ENCODE measurements at places on chromosomes 16 and 17. TPM values are rescaled to one million over a fixed set of nuclear protein-coding genes. Genes with fewer than 3 reads are reported as not detected.
A peak's percentile ranks its signal among the peaks of the same experiment; 100 is the strongest.

- no peak for ATAC-seq
These were observed 24.2 kb upstream of the CMTM4 start for GRCh38 chr16:66720766-66721165.

DNA sequence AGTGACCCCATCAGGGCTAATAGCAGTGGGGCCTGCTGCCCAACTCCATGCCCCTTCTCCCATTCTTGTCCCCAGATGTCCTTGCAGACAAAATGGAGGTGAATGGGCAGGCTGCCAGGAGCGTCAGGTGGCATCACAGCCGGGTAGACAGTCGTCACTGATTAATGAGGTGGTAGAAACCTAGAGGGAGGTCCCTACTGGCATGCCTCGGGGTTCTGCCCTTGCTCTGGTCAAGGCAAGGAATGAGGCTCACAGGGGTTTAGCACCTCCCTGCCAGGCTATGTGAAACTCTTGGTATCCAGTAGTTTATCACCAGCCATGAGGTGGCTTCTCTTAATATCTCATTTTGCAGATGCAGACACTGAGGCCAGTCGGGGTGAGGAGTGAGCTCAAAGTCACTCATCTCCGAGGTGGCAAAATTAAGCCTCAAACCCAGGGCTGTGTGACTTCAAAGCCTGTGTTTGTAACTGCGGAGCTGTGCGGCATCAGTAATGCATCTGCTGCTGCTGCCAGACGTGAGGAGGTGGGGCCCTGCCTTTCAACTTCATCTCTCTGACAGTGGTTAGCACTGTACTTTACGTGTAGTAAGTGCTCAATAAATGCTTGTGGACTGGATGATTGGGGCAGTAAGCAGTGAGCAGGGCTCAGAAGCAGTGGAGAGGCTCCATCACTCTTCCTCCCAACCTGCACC, 21.3 kb downstream of the RAI1 start:
- no peak for ATAC-seq

DNA sequence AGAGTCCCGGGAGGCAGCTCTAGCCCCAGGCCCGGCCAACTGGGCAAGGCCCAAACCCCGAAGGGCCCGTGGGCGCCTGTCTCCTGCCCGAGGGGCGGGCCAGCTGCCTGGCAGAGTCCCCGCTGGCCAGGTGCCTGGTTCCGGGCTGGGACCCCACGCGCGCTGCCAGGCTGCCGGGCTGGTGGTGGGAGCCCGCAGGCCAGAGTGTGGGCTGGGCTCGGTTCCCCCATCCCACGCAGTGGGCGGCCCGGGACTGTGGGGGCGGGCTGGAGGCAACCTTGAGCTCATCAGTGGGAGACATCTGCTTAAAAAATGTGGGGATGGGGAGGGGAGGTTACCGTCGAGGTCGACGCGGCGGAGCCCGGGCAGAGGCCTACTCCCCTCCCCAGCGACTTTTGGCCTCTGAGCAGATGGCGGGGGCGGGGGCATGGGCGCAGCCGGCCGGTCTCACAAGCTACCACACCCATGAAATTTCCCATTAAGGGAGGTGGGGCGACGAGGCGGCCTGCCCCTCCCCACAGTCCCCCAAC, 176.4 kb upstream of the GSE1 start:
- ATAC-seq, result peak; percentile 80

- no peak for ATAC-seq
These were observed 19.6 kb downstream of the ATF7IP2 start for GRCh38 chr16:10405386-10405939.

DNA sequence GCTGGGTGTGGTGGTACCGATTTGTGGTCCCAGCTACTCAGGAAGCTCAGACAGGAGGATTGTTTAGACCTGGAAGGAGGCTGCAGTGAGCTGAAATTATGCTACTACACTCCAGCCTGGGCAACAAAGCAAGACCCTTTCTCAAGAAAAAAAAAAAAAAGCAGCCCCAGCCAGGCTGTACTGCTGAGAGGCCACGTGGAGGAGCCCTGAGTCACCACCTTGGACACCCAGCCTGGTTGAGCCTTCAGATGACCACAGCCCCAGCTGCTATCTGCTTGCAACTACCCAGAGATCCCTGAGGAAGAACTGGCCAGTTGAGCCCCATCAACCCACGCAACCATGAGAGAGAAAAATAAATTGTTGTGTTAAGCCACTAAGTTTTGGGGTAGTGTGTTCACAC, 23.6 kb upstream of the GPRC5C start:
- ATAC-seq, result peak; percentile 61

TAT gene
- total RNA-seq, result 0.07 TPM

ASPA gene
- not detected for total RNA-seq

DNA sequence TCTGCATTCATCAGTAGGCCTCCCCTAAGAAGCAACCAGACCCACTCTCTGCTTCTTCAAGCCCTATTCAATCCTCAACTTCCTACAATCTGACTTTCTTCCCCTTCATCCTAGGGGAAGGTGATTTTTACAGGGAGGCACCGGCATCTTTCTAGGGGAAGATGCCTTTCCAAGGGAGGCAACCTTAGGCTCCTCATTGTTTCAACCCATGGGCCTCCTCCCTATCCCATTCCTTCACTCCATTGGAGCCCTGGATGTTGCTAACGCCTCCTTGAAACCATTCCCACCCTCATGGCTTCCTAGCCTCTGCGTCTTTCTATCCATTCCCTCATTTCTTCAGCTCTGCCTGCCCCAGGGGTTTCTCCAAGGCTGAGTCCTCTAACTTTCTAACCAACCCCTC, 2.7 kb upstream of the CUEDC1 start:
- no peak for ATAC-seq

STX1B gene
- 20.9 TPM for total RNA-seq

DNA sequence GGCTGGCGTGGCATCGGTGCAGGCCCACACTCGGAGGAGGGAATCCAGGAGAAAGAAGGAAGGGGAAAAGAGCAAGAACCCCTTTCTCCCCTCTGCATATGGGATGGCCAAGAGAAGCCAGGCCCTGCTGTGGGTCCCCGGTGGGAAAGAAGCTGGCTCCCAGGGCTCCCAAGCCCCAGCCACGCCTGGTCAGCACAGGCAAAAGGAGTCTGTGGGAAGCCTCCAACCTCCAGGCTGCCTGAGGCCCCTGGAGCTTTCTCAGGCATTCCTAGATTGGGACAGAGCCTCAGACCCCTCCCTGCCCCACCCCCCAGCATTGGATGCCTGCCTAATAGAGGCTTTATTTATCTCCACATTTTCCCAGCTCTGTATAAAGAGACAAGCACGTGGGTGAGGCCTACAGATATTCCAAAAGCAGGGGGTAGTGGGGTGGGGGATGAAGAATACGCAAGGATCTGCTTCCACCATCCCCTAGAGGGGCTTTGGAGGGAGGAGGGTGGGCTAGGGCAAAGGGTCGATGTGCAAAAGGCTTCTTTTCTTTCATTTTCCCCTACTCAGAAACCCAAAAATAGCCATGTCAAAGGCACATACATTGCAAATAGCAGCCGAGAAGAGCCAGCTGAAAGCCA, 56.4 kb downstream of the MPRIP start:
- peak; percentile 61 for ATAC-seq

TNRC6A gene
- 55.5 TPM for total RNA-seq

WNK4 gene
- 0.79 TPM for total RNA-seq

- ATAC-seq, result no peak
These were observed 5.6 kb downstream of the ERAL1 start for GRCh38 chr17:28860363-28860808.

GRCh38 chr16:1812732-1813163, 13.9 kb downstream of the HAGH start:
- no peak for ATAC-seq

PRAC1 gene
- not detected for total RNA-seq

MAP2K6 gene
- 24.4 TPM for total RNA-seq

DNA sequence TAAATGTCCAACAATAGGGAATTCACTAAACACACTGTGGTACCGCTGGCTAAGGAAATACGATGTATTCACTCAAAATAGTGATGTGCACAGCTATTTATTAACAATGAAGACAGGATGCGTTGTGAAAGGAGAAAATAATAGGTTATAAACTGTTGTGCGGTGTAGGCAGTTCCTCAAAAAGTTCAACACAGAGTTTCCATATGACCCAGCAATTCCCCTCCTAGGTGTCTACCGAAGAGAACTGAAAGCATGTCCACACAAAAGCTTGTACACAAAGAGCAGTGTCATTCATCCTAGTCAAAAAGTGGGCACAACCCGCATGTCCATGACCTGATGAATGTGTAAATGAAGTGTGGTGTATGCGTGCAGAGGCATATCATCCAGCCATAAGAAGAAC, 1.2 kb upstream of the CES1 start:
- no peak for ATAC-seq

PMFBP1 gene
- 3.8 TPM for total RNA-seq

DNAH17 gene
- total RNA-seq, result 1.9 TPM

GRCh38 chr17:48444516-48445247, 14.7 kb upstream of the SKAP1 start:
- ATAC-seq, result no peak

DNA sequence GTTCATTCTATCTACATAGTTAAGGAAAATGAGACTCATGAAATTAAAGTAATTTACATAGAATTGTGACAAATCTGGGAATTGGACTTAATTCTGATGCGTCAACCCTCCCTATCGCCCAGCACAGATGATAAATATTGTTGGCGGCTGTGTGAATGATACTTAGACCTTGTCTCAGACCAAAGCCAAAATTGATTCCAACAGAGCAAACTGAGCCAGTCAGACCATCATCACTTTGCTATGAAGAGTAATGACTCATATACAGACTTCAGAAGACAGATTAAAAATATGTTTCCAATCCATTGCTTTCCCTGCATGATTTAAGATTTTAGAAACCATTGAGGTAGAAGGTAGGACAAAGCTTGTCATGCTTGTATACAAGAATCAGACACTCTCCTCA, 1156.7 kb upstream of the CDH8 start:
- no peak for ATAC-seq

DNA sequence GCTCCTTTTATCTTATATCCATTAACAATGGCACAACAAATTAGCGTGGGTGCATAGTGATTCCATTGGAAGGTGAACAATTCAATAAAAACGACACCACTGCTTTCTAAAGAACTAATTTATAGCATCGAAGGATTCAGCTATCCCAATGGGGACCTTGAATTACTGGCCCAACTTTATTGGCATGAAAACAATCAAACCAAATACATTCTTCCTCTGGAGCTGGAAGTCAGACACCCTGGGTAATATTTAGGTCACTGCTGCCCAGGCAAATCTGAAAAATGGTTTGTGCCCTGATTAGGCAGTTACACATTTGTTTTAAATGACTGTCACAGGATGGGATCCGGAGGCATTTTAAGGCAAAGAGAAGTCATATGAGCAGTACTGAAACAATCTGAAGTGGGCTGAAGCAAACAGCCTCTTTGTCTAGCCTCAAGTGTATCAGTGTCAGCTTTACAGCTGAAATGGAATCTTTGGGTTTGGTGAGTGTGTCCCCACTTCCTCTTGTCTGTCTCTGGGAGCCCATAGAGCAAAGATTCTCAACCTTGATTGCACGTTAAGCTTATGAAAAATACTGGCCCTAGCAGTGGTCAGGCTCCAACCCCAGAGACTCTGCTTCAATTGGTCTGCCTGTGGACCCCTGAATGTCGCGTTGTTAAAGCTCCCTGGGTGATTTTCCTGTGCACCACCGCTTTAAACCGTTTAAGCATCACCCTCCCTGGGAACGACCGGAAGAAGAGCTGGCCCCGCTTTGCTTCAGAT, 30.3 kb downstream of the CDK5R1 start:
- no peak for ATAC-seq

SMIM36 gene
- total RNA-seq, result not detected
